ENCODE measurements at places on chromosomes 6 and 20.
A peak's percentile ranks its signal among the peaks of the same experiment; 100 is the strongest.

DNA sequence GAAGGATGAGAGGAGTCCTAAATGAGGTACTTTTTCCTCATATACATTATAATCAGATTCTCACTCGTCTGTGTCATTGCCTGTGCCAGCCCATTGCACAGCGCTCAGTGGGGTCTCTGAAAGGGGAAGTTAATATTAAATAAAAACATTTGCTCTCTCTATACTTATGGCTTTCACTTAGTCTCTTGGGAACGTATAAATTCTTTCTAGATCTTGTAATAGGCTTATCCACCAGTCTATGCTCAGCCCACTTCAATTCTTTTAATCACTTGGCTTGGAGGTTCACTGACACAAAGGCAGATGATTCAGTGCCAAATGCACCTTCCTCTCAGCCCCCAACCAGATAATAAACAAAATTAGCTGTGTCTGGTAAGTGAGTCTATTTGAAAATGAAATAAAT lies 164.3 kb upstream of the OGFRL1 start:
- no peak for DNase-seq

DNA sequence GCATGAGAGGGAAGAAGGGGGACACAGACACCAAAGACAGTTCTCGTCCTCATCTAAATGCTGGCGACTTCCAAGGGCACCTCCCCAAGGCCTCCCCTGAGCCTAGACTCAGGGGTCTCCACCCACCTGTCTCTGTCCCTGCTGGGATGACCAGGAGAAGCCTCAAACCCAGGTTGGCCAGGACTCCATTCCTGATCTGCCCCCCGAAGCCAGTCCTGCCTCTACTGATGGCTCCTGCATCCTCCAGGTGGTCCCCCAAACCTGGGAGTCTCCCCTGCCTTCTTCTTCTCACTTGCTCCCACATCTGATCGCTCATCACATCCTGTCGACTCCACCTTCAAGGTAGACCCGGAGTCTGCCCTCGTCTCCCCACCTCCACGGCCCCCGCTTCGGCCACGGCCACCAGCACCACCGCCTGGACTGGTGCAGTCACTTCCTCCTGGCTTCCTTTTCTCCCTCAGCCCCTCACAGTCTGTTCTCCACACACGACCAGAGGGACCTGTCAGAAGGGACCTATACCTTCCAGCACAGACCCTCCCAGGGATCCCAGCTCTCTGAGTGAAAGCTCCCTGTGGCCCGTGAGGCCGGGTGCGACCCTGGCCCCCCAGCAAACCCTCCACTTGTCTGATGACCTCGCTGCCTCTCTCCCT lies 92.1 kb downstream of the CEBPB start:
- no peak for DNase-seq

- no peak for DNase-seq
Measured at GRCh38 chr20:32231245-32231644, 23.6 kb downstream of the POFUT1 start.

GRCh38 chr6:131353106-131353505 lies 217.8 kb downstream of the AKAP7 start:
- no peak for DNase-seq

- no peak for DNase-seq
Measured at GRCh38 chr6:75416443-75416842, 77.2 kb downstream of the FILIP1 start.

DNA sequence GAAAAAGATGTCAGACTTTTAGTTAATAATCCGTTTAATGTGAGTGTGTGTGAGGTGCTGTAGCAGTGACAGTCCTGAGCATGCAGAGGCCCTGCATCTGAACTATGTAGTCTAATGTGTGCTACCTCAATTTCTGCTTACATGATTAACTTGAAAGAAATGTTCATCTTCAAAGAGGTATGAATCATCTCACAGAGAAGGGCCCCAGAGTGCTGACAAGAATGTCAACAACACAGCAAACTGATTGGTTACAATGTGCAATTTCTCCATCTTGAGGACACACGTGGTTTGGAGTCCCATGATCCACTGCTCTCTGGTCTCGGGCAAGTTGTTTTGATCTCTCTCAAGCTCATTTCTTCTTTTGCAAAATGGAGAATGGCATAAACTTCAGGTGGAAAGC lies 61.7 kb upstream of the EMILIN3 start:
- DNase-seq = peak; percentile 41

Data from MV-4-11 (cell line).